Activated naive CD4-positive, alpha-beta T cell (primary cell): ENCODE measurements at places on chromosomes 7 and 10.

GRCh38 chr7:126790763-126791162 lies 462.0 kb downstream of the GRM8 start:
- DNase-seq = no peak

DNA sequence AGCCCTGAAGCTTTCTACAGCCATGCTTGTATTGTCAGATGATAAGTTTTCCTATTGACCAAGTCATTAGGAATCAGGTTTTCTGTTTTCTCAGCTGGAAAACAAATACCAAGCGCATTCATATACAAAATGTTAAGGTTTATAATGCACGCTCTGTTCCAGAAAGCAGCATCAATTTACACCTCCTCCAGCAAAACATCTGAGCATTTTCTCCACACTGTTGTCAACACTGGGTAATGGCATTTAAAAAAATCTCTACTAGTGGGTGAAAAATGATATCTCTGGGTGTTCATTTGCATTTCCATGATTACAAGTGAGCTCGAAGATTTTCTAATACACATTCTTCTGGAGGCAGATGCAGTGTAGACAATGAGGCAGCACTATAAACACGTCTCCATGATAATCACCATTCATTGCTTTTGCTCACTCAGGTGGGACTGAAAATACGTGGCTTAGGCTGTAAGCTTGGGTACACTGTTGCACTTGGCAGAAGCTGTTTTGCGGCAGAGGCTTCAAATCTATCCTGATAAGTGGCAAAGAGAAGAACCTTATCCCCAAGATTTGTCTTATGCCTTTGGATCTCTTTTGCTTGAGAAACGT lies 114.8 kb upstream of the PLPP4 start:
- DNase-seq = no peak

DNA sequence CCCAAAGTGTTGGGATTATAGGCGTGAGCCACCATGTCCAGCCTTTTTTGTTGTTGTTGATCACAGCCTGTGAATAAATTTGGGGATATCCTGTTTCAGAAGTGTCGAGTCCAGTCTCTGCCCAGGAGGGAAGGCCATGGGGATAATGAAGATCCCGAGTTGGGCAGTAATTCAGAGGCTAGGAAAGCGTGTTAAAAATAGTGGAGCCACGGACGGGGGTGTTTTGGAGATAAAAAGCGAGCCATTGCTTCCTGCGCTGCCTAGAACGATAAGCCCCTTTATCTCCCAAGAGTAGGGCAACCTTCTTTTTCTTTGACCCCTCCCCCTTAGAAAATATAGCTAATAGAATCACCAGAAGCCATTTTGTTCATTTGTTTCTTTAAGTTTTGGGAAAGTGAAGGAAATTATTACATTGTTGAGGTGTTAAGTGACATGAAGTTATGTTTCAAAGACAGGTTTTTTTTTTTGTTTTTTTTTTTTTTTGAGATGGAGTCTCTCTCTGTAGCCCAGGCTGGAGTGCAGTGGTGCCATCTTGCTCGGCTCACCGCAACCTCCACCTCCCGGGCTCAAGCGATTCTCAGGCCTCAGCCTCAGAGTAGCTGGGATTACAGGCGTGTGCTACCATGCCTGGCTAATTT lies 43.3 kb downstream of the IL15RA start:
- no peak for DNase-seq

DNA sequence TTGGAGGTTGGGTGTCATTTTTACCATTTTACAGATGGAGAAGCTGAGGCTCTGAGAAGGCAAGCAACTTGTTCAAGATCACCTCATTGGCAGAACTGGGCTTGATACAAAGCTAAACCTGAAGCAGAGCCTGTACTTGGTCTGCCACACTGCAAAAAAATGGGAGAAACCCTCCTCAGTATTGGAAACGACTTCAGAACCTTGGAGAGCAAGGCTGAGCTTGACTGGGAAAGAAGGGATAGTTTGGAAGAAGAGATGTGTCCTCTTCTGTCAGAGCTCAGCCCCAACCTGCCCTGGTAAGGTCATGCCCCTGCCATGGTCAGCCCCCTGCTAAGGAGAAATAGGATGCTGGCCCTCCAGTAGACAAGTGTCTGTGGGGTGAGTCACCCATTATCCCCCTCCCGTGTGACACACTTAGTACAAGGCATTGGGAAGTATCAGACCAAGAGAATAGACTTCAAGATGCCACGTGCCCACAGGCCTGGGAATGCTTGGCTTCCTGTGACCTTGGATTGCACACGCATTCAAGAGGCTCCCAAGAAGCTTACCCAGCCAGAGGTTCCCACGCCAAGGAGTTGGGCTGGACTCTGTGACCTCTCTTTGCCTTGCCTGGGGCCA lies 56.2 kb upstream of the SMNDC1 start:
- no peak for DNase-seq

- DNase-seq = no peak
Observed at GRCh38 chr10:117137031-117137910, 799 bp downstream of the VAX1 start.

DNA sequence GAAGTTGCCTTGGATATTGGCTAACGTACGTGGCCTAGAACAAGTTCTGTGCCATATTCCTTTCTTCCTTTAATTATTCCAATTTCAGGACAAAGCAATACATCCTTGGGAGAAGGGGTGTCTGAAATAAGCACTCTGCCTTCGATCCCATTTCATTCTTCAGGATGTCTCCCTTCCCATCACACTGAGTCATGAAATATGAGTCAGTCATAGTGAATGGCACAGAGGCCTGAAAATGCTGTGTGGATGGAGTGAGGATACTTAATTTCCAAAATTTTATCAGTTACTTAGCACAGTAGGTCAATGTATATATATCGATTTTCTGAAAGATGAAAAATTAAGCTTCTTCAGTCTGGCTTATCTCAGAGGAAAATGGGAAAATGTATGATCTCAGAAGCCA lies 19.5 kb downstream of the EVX1 start:
- no peak for DNase-seq
